ENCODE measurements at places on chromosomes 12 and 14.

GRCh38 chr14:74245292-74245691 lies 6.0 kb downstream of the VSX2 start:
- DNase-seq = no peak

DNA sequence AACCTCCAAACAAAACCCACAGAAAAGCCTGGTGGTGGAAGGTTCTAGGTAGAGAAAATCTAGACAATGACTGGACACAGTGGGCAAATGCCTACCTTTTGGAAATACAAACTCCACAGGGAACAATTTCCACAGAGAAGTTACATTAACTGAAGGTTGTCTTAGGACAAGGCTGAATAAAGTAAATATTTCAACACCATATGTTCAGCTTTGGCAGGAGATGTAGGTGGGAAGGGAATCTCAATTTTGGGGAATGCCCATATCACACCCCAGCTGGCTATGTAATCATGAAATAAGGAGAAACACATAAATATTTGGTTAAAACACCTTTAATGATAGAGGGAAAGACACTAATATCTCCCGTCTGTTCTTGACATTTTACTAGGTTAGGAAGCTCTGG lies 5.4 kb downstream of the SALL2 start:
- no peak for DNase-seq

- no peak for DNase-seq
Observed at GRCh38 chr12:59080101-59080500, 159.8 kb upstream of the LRIG3 start.

DNA sequence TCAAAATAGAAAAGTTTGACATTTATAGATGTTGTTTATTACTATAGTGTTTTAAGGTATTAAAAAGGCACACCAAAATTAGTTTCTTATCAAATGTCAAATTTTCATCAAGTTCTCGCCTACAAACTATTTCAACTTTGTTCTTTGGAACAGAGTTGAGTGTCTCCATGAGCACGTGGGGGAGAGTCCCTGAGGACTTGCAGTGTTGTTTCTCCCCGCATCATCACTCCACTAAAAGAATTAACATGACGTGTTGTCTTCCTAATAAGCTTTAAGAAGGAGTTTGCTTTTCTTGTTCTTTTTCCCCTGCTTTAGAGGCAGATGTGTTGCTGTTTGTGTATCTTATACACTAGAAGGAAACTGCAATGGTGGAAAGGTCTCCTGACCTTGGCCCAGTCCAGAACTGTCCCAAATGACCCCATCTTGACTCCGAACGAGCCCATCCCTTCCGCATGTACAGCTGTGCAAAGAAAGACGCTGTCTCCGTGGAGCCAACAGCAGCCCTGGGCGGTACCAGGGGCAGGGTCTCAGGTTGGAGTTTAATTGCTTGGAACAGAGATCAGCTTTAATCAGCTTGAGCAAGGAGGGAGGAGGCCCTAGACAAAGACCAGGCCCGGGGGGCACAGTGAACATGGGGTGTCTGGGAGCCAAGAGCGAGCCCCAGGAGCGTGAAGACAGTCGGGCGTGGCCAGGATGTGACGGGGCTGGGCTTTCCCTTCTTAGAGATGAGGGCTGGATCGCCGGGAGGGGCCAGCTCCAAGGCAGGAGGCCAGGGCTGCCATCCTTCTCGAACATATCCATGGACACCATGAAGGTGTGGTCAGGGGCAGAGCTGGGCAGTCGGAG lies 215.4 kb upstream of the RTL1 start:
- DNase-seq = no peak

DNA sequence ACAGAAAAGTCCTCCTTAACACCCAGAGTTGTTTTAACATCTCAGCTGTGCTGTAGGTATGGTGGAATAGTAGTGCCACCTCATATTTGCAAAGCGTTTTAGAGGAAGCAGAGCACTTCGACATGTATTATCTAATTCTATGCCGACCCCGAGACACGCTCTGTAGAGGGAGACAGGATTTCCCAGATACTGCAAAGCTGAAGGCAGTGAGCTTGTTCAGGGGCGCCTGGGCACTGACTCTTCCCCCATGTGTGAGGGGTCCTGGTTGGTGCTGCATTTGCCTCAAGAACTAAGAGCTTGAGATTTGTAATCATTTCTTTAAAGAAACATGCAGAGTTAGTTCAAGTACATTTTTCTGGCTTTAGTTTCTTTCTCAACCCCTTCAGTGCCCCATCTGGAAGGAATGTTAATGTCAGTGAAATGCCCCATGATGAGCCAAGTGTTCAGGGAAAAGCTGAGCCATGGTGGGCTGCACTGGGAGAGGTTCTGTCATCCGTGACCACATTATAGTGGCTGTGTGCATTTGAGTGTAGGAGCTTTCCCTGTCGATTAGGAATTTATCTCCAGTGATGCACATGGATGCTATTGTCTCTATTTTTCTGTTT lies 66.3 kb downstream of the MBIP start:
- no peak for DNase-seq
